ENCODE measurements at places on chromosomes 1 and 21. TPM values are rescaled to one million over a fixed set of nuclear protein-coding genes. Genes with fewer than 3 reads are reported as not detected.

DNA sequence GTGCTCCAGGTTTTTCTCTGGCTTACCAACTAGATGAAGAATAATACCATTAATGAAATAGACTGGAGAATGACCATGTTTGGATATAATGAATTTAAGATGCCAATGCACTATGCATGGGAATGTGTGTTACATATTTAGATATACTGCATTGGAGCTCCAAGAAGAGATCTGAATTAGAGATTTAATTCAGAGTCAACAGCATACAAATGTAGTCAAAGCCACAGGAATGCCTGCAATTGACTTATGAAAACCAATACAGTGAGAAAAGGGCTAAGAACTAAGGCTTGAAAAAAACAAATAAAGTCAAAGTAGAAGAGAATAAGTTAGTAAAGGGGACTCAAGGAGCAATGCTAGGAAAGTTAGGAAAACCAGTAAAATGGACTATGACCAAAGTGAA, 59.1 kb downstream of the USP24 start:
- DNase-seq, result no peak

DNA sequence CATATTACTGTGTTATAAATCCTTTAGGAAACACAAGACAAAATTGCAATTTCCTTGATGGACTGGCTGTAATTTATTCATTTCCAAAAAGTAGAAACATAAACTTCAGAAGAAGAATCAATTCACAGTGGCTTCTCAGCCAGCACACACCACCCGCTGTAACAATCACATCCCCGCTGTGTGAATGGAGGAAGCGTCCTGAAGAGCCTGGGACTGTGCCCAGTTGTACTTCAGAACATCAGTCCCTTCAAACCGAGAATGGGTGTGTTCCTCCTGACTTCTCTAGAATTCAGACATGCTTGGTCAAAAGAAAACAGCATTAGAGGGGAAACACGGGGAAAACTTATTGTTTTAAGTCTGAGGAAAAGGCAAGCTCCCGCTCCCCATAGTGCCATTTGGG, 28.8 kb upstream of the CD84 start:
- DNase-seq, result no peak

DNA sequence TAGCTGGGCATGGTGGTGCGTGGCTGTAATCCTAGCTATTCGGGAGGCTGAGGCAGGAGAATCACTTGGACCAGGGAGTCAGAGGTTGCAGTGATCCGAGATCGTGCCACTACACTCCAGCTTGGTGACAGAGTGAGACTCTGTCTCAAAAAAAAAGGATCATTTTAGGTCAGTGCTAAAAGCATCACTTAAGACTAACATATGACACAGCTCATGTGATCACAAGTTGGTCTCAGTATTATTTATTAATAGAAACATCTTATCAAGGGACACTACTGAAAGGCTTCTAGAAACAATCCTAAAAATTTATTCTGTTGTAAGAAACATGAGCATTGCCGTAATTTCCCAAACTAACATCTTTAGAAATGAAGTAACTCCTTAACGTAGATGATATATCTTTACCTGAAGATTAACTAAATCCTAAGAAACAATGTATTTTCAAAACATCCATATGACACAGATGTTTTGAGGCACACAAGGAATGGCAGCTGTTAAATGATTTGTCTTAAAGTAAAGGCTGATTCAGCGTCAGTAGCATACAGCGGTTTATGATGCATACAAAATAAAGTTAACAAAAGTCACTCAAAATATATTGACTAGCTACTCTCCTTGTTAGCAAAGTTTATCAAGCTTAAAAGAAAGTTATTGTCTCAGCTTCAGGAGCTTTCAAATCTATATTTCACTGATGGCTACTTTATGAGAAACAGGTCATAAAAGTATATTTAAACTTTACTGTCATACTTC, 2.6 kb downstream of the NIBAN1 start:
- no peak for DNase-seq

DNA sequence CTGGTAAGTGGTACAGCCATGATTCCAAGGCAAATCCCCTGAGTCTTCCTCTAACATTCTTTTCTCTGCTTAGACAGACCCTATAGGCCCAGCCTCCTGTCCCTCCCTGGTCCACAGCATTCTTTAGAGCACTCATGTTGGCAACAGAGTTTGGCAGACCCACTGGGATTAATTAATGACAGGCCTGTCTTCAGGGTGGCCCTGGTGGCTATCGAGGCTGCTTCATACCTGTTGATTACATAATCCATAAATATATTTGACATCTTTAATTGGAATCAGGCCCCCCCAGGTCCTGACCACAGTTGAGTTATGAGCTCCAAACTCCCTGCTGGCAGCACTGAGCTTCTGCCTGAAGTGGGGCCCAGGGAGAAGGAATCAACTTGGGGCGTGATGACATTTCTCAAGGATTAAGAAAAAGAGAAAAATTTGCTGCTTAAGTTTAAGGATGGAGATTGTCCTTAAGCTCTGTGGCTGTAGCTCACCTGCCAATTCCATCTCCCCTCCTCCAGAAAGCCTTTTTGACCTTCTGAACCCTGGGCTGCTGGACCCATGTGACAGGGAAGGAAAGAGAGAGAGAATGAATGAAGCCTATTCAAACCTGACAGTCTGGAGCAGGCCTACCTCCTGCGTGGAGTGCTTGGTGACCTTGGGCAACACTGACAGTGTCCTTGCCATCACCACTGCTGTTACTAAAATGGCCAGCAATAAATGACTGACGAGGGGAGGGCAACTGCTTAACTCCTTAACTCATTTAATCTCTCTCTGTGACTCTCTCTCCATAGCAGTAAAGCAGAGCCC, 156.6 kb downstream of the TRABD2B start:
- no peak for DNase-seq

DNA sequence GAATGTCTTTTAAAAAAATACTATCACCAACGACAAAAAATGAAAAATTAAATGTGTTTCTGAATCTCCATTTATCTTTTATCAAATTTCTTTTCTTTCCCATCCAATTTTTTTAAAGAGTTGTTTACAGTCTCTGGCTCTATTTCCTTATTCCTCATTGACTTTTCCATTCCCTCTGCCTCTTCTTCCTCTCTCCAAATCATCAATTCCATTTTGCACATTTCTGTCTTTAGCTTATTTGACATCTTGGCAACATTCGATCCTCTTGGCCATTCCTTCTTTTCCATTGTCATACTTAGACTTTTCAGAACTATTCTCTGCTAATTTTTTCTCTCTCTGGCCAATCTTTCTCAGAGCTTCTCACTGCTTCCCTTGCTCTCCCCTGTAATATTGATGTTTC, 497.6 kb downstream of the PLPP3 start:
- DNase-seq, result no peak

- no peak for DNase-seq
Measured at GRCh38 chr1:84442256-84442655, 36.8 kb upstream of the RPF1 start.

DNA sequence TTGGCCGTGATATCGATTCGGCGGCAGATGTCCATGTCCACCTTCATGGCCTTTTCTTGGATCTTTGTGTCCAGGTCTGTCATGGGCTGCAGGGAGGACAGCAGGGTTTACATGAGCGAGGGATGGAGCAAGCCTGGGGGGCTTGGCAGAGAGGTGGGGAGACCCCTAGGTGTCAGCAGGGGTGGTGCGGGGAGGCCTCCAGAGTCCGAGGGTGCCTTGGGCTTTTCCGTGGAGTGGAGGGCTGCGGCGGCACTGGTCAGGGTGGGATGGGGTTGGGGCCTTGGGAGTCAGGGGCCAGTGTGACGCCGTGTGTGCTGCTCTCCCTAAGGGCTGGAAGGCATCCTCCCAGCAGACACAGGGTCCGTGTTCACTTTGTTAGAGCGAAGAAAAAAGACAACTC, 16.1 kb upstream of the ALDH4A1 start:
- no peak for DNase-seq

DNA sequence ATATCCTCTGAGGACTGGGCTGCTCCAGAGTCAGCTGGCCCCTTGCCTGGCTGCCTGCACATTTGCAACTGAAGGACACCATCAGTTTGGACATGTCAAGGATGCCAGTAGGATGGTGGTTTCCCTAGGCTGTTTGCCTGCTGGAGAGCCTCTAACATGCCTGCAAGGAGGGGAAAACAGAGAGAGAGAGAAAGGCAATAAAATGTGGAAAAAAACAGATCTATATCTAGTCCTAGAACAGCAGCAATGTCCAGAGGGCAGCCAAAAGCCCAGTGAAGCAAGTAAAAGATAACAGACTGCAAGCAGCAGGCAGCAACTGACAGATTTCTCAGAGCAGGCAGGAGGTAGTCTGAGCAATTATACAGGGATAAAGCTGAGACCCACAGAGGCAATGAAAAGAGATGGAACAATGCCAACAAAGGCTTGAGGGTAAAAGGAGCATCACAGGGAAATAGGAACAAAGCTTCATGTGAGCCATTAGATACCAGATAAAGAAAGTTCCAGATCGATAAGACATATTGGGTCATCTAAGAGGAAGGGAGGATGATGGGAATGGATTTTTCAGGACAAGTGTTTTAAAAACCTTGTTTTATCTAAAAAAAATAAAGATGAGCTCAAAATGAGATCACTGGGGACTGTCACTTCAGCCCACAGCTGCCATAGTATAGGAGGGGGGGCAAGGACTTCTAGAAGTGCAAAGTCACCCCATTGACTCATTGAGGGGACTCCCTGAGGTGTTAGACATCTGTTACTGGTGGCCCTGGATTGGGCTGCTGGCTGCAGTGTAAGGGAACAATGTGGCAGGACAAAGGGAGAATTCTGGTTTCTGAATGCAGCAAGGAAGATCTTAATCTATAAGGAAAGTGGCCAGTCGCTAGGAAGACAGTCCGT, 38.6 kb upstream of the GADD45A start:
- DNase-seq, result peak; percentile 66

DNA sequence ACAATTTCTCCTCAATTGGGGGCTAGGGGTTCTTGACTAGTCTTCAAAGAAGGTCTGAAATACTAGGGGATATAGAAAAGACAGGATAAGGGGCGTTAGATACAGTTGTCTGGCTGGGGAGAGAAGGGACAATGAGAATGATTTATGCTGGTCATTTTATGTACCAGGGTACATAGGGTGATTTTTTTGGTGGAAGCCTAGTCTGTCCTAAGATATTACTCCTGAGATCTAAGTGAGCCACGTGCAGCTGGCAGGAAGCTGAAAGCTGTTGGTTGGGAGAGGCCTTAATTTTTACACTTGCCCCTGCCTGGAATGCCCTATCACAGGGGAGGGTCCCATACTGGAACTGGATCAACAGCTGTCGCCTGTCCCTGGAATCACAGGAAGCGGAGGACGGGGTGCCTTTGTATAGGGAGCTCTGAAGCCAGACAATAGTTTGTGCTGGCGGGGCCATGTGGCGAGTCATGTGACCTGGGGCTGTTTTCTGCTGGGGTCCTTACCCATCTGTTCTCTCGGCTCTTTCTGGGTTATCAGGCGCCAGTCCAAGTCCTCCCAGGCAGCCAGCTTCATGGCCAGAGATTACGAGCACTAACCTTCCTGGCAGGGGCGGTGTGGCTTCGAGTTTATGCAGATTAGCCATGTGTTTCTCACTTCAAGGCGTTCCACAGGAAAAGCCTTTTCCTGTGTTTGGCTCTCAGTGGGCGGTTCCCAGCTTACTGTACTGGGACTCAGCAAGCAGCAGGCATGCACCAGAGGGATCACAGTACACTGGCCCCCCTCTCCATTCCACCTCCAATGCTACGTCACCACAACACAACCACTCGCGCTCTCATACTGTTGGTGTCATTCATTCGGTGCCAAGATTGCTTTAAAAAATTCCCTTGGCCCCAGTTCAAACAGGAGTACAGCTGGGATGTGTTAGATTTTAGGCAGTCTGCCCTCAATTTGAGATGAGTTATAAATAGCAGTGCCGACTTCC, 27.5 kb downstream of the ARID1A start:
- DNase-seq, result peak; percentile 92

- DNase-seq, result no peak
Measured at GRCh38 chr1:204361341-204361771, 1.6 kb upstream of the PLEKHA6 start.

- DNase-seq, result no peak
Measured at GRCh38 chr1:32332290-32333079, 3.5 kb downstream of the MARCKSL1 start.

DNA sequence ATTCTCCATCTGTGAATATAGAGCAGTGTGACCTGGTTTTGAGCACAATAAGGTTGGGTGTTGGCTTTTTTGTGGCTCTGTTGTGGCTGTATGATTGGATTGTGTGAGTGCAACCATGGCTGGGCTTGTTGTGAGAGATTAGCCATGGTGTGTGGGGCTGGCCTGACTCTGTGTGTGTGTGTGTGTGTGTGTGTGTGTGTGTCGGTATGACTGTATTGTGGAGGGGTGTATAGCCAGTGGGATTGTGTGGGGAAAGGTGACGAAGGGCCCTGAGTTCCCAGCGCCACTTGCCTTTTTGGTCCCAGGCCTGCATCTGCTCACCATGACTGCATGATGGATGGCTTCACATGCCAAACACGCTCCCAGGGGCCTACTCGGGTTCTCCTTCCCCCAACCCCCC, 5.9 kb upstream of the SLC6A9 start:
- no peak for DNase-seq

GRCh38 chr1:5165762-5166161, 511.4 kb downstream of the AJAP1 start:
- DNase-seq, result no peak

GRCh38 chr1:60329651-60330050, 256.1 kb upstream of the C1orf87 start:
- no peak for DNase-seq

GRCh38 chr1:15215116-15215515, 31.9 kb upstream of the FHAD1 start:
- no peak for DNase-seq

- no peak for DNase-seq
Measured at GRCh38 chr1:147336291-147336690, 93.8 kb downstream of the CHD1L start.

Gene NPPB
- 0.50 TPM for total RNA-seq

Gene TMEM61
- total RNA-seq, result 1.1 TPM

Gene RCSD1
- total RNA-seq, result 13.8 TPM

Gene OR2T11
- total RNA-seq, result not detected

Gene PRAMEF4
- total RNA-seq, result not detected

Gene TRAF3IP3
- total RNA-seq, result 0.63 TPM

Gene IFI44
- total RNA-seq, result 17.7 TPM

Gene TUFT1
- 19.3 TPM for total RNA-seq
